LHCN-M2 (cell line): ENCODE measurements at places on chromosomes 6 and 20.
A peak's percentile ranks its signal among the peaks of the same experiment; 100 is the strongest.

GRCh38 chr6:47241742-47242482 lies 67.8 kb downstream of the TNFRSF21 start:
- peak; percentile 77 for DNase-seq

GRCh38 chr20:44065401-44066340 lies 121.3 kb downstream of the JPH2 start:
- DNase-seq: no peak

DNA sequence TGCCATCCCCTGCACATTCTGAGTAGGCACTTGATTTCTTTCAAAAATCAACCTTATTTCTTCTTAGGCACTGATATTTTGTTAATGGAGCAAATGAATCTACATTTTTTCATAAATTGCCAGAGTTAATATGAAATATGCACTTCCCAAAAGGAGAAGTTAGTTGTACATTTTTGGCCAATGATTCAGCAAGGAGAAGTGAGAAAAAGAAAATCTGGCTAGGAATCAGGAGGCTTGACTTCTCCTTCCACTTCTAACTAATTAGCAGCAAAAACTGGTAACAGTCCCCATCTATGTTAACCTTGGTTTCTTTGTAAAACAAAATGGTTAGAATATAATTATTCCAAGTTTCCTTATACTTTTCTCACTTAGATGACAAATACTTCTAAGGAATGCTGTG lies 7.0 kb upstream of the DSE start:
- peak; percentile 67 for DNase-seq

DNA sequence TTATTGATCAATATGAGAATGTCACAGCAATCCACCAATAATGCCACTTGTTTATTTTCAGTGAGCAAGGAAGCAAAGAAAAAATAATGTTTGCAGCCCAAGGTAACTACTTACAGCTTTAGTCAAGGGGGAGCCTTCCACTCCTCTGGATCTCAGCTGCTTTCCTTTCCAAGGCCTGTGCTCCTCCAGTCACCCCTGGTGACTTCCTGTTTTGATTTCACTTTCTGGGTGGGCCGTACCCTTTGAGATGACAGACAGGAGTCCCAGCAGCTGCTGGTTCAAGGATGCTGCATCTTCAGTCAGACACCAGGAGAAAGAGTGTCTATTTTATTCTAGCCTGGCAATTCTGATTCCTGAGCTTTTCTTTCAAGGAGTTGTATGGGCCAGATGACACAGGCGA lies 5.6 kb upstream of the VNN2 start:
- peak; percentile 13 for DNase-seq

DNA sequence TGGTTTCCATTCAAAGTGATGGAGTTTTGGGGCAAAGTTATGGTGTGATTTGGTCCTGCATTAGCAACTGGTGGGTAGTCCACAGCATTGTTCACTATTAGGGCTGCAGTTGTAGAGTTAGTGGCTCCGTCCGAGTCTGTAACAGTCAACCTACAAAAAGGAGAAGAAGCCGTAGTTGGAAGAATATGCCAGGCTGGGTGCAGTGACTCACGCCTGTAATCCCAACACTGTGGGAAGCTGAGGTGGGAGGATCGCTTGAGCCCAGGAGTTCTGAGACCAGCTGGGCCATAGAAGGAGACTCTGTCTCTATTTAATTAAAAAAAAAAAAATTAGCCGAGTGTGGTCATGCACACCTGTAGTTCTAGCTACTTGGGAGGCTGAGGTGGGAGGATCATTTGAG lies 69.5 kb downstream of the KIAA0319 start:
- DNase-seq: no peak

- DNase-seq: no peak
Measured at GRCh38 chr20:48709744-48710143, 118.1 kb downstream of the PREX1 start.
